ENCODE measurements at places on chromosomes 4 and X. TPM values are rescaled to one million over a fixed set of nuclear protein-coding genes. Genes with fewer than 3 reads are reported as not detected.

DNA sequence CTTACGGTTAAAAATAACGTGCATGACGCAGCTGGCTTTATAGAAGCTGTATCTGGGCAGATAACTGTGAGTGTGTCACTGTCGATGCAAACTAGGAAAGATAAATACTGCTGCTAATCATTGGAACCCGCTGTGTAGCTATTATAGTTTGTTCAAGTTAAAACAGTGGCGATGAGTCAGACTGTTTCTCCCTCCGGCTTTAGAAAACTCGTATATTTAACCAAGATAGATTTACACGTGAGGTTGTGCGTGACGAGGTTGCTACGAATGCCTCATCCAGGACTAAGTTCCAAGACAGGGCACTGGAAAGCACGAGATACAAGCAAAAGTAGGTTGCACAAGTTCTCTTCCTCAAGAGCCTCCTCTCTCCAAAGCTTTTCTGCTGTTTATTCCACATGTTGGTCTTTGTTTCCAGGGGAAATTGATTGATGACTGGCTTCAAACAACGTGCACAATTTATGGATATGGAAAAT, 270.7 kb downstream of the FBXW7 start:
- no peak for DNase-seq

DNA sequence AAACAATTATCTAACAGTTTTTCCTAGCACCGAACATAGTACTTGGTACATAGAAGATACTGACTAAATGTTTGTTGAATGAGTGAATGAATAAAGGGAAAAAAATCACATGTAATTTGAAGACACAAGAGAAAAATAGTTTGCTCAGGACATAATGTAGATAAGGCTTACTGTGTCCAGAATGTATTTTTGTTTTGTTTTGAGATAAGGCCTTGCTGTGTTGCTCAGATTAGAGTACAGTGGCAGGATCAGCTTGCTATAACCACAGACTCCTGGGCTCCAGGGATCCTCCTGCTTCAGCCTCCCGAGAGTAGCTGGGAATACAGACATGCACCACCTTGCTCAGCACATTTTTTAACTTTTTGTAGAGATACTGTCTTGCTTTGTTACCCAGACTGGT, 6.5 kb downstream of the FAM199X start:
- DNase-seq, result no peak

DNA sequence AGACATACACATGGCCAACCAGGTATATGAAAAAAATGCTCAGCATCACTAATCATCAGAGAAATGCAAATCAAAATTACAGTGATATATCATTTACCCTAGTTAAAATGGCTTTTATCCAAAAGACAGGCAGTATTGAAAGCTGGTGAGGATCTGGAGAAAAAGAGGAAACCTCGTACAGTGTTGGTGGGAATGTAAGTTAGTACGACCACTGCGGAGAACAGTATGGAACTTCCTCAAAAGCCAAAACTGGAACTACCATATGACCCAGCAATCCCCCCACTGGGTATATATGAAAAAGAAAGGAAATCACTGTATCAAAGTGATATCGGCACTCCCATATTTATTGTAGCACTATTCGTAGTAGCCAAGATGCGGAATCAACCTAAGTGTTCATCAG, 23.4 kb downstream of the ABHD18 start:
- DNase-seq, result no peak

DNA sequence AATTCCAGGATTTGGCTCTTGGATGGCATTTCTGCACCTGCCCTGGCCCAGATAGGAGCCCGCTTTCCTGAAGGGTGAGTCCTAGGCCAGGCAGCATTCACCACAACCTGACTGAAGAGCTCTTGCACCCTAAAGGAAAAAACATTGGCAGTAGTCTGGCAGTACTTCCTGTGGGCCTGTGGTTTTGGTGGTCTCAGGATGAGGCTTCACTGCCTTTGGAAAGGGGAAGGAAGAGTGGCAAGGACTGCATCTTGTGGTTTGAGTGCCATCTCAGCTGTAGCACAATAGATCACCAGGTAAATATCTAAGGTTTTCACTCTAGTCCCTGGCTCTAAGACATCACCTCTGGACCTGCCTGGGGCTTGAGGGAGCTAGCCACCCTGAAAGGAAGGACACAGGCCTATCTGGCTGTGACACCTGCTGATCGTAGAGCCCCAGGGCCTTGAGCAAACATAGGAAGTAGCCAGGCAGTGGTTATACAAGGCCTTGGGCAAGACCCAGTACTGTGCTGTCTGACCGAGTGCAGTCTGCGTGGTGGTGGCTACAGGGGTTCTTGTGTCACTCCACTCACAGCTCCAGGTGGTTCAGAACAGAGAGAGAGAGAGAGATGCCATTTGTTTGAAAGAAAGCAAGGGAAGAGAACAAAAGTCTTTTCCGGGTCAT, 28.5 kb upstream of the PRRG1 start:
- DNase-seq, result no peak

- peak; percentile 11 for DNase-seq
Observed at GRCh38 chr4:101711590-101712260, 78.8 kb upstream of the BANK1 start.

GRCh38 chr4:113758372-113758771, 3.2 kb downstream of the CAMK2D start:
- peak; percentile 24 for DNase-seq

DNA sequence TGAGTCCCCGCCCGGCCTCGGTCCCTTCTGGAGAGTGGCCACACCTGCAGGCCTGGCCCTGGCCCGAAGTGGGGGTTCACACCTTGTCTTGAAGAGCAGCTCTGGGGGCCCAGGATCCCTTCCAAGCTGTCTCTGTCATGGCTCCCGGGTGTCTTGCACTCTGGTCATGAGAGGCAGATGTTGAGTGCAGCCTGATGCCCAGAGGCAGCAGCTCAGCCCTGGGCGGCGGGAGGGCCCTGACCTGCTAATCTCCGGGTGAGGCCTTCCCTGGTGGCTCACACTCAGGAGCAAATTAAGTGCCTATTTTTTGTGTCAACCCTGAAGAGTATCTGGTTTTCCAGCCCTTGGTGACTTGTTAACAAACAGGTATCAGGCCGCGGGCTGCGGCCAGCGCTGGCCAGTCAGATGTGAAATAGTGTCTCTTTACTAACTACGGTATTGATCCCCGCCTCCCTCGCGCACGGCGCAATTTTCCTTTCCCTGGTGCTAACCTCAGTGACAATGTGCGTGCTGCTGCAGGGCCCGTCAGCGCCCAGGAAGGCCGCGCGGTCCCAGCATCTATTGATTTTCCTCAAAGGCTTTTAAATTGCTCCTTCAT, 24.2 kb downstream of the NKX1-1 start:
- no peak for DNase-seq

GRCh38 chr4:83561381-83561780, 25.5 kb downstream of the GPAT3 start:
- DNase-seq, result no peak

DNA sequence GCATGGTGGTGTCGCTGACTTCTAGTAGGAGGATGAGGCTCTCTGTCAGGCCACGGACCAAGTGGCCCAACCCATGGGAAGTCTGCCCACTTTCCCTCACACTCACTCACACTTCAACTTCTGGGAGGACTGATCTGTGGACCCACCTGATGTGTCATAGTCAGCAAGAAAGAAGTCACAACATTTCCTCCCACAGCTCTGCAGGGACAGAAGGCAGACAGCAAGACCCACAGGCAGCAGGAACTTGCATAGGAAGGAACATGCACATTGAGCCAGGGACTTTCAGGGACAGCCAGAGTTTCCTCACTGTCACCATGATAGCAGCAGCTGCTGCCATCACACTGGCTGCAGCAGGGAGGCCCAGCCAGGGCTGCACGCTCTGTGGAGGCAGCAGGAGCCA, 19.5 kb downstream of the XAGE5 start:
- DNase-seq, result no peak

- DNase-seq, result no peak
Observed at GRCh38 chrX:154028502-154029184, 8.9 kb upstream of the IRAK1 start.

DNA sequence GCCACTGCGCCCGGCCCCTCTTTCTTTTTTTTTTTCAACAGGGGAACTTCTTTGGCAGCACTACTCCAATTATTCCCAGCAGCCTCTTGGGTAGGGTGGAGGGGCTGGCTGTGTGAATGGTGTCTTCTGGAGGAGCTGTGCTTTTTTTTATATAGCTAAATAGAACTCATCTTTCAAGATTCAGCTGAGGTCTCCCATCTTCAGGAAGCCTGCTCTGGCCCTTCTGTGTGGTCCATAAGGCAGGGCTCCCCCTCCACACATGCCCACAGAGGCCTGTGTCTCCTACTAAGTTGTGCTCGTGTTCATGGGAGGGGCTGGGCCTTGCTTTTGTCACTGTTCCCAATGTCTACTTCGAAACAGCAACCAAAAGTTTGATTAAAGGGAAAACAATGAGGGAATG, 116.8 kb downstream of the AFAP1 start:
- DNase-seq, result peak; percentile 78

DNA sequence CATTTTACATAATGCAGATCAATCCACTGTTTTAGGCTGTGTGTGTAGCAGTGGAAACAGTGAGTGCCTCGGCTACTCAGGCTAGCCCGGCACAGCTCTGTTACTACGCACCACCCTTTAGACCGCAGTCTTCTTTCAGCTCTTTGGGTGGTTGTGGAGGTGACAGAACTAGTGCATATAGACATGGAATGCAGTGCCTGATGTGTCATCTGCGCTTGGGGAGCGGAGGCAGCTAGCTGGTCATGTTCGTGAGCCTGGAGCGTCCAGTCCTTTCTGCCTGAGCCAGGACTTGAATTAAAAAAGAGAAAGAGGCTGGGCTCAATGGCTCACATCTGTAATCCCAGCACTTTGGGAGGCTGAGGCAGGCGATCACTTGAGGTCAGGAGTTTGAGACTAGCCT, 4.8 kb downstream of the TBC1D14 start:
- no peak for DNase-seq

DNA sequence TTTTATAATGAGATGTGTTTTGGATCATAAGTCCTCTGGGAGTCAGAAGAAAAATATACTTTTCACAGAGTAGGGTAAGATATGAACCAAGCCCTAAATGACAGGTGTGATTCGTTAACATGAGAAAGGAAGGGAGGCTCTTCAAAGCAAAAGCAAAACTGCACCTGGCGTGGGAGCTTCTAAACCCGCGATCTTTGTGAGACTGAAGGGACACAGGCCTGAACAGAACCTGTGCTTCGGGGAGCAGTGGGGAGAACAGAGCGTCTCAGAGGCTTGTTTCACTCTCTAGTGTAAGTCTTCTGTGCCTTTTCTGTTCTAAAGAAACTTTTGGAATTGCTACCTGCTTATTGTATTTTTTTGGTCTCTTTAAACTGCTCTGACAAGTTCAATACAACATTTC, 30.2 kb upstream of the CYP4V2 start:
- no peak for DNase-seq

DNA sequence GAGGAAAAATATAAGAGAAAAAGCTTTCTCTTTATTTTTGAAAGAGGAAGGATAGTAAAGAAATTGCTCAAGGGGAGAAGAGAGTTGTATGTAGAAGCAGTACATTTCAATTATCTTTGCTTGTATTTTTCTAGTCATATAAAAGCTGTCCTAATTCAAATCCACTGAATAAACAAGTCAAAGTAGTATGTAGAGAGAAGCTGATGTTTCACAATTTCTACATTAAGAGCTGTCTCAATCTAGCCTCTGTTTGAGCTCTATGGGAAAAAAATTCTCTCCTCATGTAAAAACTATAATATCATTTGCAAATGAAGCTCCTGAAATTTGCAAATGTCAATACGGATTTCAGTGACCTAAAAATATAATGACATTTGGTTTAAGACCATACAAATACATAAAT, 52.6 kb downstream of the CHM start:
- DNase-seq, result no peak

DNA sequence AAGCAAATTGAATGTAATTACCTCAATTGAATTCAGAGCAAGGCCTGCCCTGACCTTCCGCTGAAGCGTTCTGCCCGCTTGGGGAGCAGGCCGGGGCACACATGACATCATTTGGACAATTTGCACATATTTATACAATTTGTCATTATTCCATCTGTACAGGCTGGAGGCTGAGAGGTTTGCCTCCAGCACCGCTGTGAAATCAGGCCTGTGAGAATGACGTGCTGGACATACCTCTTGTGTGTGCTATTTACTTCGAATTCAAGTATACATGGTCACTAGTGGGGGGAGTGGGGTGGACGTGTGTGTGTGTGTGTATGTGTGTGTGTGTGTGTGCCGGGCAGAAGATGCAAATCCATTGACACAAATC, 285.6 kb downstream of the SHOX start:
- DNase-seq, result no peak

GRCh38 chr4:41216294-41217019, 2.1 kb upstream of the APBB2 start:
- DNase-seq, result peak; percentile 69

GRCh38 chrX:46634577-46634976, 61.0 kb downstream of the CHST7 start:
- DNase-seq, result no peak

DNA sequence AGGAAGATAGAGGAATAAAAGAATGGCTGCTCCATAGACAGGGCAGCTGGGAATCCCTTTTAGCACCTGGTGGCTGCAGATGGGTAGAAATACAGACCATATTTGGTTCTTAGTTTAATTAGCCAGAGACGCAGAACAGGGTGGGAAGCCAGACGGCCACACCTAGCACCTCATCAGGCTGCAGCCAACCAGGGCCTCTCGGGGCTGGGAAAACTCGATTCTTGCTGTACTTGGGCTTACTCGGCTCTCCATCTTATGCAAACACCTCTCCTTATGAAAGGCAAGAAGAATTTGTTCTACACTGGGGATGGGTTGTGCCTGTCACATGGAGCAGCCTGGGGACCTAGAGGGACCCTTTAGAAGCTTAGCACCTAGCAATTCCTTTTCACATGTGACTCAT, 19.7 kb downstream of the IRAK1 start:
- no peak for DNase-seq

- no peak for DNase-seq
Observed at GRCh38 chr4:78551420-78552351, at the start of gene ANXA3. ANXA3 (plus strand) TSS chr4:78551770; CDS start chr4:78554474, 2,704 bp downstream.

- no peak for DNase-seq
Observed at GRCh38 chr4:99062120-99062519, 26.5 kb downstream of the ADH5 start.

GRCh38 chrX:125654501-125654900, 334.8 kb downstream of the TEX13C start:
- DNase-seq, result no peak

GRCh38 chr4:6777636-6778281, 4.8 kb upstream of the KIAA0232 start:
- no peak for DNase-seq

- DNase-seq, result no peak
Observed at GRCh38 chrX:67570839-67571238, 27.0 kb downstream of the AR start.

GRCh38 chr4:23856630-23857029, 33.2 kb downstream of the PPARGC1A start:
- DNase-seq, result no peak

DNA sequence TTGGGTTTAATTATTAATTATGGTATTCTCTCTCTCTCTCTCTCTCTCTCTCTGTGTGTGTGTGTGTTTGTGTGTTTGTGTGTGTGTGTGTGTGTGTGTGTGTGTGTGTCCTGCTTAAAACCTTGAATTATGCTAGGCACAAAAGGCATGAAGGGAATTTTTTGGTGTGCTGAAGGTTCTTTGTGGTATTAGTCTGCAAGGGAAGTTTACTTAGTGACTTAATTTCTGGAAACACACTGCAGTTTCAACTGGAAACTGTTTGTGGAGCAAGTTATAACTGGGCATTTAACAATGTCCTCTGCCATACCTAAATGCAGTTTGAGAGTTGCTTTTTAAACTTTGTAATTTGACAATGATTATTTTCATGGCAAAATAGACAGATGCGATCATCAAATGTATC, 111.7 kb downstream of the FRMPD4 start:
- no peak for DNase-seq

The SMARCA1 gene
- 100 TPM for polyA plus RNA-seq

The MAP7D2 gene
- polyA plus RNA-seq, result 0.60 TPM

The AKAP14 gene
- polyA plus RNA-seq, result not detected

The MID2 gene
- 8.7 TPM for polyA plus RNA-seq

The FGA gene
- polyA plus RNA-seq, result not detected

The PHEX gene
- polyA plus RNA-seq, result 0.86 TPM

The CSAG2 gene
- not detected for polyA plus RNA-seq

Measured in muscle of back (tissue), 13 donors.